NCI-H1930 (cell line): ENCODE measurements at places on chromosomes 16 and 17.

GRCh38 chr17:44310609-44311376 is 2.4 kb downstream of the RUNDC3A start:
- no peak for DNase-seq

DNA sequence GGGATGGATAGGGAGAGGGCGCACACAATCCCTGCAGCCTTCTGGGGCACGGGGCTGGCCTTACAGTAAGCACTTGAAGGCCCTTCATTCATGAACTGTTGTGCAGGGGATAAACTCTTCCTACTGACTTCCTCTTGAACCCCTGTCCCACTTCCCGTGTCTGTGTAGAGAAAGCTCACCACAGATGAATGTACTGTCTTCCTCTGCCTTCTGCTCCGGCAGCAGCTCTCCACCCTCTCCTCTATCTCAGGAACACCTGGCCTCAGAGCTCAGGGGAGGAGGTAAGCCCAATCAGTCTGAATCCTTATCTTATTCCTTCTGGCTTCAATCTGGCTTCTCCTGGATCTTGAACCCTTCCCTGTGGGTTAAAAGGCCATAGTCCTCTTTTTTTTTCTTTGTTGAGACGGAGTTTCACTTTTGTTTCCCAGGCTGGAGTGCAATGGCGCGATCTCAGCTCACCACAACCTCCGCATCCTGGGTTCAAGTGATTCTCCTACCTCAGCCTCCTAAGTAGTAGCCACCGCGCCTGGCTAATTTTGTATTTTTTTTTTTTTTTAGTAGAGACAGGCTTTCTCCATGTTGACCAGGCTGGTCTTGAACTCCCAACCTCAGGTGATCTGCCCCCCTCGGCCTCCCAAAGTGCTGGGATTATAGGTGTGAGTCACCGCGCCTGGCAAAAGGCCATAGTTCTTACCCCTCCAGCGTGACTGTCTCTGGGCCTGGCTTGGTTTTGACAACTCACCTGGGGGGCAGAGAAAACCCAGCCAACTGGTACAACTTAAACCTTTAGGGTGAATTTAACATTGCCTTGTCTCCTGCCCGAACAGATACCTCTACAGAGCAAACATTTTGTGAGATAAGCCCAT is 7.2 kb upstream of the SLC52A1 start:
- DNase-seq = no peak

- no peak for DNase-seq
Observed at GRCh38 chr17:63701868-63702720, 2.2 kb upstream of the LIMD2 start.

GRCh38 chr17:27247071-27247957 is 46.6 kb upstream of the WSB1 start:
- no peak for DNase-seq

- no peak for DNase-seq
Observed at GRCh38 chr17:50396261-50397110, 837 bp downstream of the LRRC59 start.

DNA sequence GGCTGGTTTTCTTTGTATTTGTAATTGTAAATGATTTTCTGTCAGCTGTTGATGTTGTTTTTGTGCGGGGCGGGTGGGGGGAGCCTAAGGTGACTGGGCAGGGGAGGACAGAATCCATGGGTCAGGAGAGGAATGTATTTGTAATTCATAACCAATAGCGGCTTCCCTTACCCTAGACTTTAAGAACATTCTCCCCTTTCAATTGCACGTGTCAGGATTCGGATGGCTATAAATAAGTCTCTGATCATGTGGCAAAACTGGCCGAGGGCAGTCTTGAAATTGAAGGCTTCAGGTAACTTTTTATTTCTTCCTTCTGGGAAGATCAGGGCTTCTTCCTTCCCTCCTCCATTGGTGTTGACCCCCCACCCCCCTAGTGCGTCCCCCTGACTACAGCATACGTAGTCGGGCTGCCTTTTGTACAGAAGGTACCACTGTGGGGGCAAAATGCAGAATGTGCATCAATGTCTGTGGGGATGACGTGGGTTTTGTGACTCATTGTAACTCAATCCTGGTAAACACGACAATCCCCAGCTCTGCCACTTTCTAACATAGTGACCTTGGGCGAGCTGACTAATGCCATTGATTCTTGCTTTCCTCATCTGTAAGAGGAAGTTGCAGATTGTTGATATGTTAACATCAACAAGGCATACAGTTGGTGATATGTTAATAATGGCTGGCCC is 16.2 kb downstream of the MARCHF10 start:
- DNase-seq = no peak

- no peak for DNase-seq
Observed at GRCh38 chr16:53849994-53850393, 146.0 kb downstream of the FTO start.
